Left colon (tissue), 2 donors: ENCODE measurements at places on chromosomes 12 and 14.

DNA sequence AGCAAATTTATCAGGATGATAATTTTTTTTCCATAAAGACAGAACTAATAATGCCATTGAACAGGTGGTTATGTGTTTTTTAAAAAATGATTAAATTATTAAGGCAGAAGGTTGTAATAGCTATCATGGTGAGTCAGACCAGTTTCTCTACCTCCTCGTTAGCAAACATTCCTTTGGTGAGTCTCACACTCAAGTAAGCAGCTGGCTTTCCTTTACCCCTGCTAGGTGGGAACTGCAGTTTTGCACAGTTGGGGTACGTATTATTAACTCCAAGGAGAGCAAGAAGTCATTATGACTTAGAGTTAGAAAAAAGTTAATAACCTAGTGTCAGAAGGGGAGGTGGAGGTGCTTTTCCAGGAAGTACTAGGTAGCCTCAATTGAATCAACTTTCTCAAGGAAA lies 165.3 kb downstream of the SNAPC1 start:
- DNase-seq = no peak

DNA sequence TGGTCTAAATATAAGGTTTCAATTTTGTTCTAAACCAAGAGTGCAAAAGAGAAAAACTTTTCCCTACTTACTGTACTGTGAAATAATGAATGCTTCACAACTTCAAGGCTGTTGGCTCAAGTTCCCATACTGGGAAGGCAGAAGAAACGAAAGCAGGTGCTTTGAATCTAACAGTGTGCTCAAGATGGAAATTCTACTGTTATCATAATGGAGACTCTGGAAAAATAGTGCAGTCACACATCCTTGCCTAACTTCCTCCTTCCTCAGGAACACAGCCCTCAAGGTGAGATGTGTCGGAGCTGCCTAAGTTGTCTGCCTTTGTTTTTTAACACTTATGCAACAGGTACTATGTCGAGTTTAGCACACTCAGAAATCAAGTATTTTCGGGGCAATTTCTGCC lies 131.1 kb downstream of the STXBP6 start:
- DNase-seq = no peak

GRCh38 chr14:75896341-75896740 lies 85.5 kb downstream of the TGFB3 start:
- DNase-seq = no peak

- DNase-seq = no peak
These were observed 1.5 kb downstream of the KIF21A start for GRCh38 chr12:39441189-39441962.

- DNase-seq = no peak
These were observed 18.6 kb downstream of the ISCA2 start for GRCh38 chr14:74511966-74512830.

GRCh38 chr14:101821528-101821927 lies 60.0 kb downstream of the PPP2R5C start:
- no peak for DNase-seq

DNA sequence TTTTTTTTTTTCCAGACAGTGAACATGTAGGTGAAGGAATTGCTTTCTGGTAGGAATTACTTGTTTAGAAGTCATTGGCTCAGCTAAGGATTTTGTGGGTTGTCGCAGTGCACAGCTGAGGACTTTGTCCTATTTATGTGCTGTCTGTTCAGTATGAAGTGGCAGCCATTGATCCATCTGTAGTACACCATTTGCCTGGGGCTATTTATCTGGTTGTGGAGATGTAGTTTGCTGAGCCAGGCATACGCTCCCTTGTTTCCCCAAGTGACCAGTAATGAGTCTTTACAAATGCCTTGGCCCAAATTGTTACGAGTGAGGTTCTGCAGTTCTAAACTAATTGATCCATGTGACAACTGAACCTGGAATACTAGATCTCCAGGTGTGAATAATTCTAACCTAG lies 140.1 kb downstream of the NRXN3 start:
- DNase-seq = no peak

DNA sequence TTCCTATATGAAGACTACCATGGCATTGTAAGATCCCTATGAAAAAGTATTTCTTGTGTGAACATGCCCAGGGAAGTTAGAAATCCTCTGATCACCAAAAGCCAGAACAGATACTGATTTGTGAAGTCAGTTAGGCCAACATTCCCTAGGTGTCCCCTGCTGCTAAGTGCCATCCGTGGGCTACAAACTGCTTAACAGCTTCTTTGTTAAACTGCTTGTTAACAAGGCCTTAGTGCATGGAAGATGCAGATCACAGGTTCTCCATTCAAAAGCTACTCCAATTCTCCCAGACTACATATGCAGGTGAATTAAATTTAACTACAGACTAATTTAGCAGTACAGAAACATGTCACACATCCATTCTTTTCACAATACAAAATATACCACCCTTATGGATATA lies 108.2 kb downstream of the PRICKLE1 start:
- no peak for DNase-seq

DNA sequence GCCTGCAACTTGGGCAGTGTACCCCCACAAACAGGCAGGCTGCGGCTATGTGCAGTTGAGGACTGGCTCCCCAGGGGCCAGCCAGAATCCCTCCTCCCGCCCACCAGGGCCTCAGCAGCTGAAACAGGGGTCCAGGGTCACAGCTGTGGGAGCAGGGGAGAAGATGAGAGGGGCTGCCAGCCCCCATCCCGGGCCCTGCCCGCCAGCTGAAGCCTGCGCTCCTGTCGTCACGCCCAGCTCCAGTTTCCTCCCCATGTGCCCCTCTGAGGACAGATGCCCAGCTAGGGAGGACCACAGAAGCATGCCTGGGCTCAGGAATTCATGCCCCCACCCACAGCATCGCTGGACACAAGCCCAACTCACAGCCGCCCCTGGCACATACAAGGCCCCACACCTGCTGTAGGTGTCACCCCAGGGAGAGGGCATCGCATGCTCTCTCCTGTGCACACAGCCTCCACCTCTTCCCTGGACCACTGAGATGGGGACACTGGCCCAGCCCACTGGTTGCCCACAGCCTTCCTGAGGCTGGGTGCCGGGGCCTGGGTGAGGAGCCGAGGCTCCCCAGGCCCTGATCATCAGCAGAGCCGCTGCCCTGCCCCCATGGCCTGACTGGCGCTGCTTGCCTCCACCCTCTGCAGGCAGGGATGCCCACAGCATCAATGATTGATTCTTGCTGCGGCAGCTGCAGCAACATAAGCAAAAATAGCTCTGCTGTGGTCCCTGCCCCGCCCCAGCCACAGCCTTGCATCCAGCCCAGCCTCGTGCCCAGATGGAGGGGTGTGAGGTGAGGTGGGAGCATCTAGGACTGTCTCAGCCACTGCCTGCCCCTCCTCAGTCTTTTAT lies 3.7 kb upstream of the CLBA1 start:
- DNase-seq = no peak

DNA sequence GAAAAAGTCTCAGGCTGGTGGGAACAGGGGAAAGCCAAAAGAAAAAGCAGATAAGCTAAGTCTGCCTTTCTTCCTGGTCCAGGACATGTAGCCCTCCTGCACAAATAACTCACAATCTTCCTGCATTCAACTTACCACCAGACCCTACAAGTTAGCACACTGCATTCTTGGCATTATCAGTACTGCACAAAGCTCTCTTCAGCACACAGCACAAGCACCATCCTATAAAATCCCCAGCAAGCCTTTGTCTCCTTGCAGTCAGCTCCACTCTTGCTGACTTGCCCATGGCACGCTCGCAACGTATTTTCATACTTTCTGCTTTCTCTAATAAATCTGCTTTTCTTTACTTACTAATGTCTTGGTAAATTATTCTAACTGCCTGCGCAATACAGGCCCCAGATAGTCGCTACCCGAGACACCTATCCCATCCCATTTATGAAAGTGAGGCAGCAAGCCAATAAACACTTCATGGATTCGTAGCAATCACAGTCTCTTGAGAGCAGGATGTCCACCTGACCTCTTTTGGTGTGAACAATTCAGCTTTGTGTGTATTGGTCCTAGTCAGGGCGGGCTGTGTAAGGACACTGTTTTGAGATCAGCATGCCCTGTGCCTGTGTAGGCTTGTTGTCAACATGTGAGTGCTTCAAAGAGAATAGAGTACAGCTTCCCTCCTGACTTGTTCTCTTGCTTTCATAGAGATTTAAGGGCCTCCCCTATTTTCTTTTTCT lies 49.0 kb downstream of the TMEM117 start:
- DNase-seq = peak; percentile 28

DNA sequence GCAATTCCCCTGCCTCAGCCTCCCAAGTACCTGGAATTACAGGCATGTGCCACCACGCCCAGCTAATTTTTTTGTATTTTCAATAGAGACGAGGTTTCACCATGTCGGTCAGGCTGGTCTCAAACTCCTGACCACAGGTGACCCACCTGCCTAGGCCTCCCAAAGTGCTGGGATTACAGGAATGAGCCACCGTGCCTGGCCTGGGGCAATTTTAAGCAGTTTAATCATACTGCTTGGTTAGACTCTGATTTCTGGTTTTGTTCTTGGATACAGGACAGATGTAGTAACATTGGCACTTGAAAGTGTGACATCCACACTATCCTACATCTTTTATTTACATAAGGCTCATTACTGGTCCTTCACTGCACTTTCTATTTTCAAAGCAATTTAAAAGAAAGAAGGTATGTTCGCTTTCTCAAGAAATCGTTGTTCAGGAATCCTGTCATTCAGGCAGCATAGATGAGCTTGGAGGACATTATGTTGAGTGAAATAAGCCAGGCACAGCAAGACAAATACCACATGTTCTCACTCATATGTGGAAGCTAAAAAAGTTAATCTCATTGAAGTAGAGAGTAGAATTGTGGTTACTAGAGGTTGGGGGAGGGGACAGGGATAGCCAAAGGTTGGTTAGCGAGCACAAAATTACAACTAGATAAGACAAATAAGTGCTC lies 4.0 kb upstream of the NUAK1 start:
- no peak for DNase-seq

- DNase-seq = no peak
These were observed 40.0 kb downstream of the KIF21A start for GRCh38 chr12:39402922-39403321.

DNA sequence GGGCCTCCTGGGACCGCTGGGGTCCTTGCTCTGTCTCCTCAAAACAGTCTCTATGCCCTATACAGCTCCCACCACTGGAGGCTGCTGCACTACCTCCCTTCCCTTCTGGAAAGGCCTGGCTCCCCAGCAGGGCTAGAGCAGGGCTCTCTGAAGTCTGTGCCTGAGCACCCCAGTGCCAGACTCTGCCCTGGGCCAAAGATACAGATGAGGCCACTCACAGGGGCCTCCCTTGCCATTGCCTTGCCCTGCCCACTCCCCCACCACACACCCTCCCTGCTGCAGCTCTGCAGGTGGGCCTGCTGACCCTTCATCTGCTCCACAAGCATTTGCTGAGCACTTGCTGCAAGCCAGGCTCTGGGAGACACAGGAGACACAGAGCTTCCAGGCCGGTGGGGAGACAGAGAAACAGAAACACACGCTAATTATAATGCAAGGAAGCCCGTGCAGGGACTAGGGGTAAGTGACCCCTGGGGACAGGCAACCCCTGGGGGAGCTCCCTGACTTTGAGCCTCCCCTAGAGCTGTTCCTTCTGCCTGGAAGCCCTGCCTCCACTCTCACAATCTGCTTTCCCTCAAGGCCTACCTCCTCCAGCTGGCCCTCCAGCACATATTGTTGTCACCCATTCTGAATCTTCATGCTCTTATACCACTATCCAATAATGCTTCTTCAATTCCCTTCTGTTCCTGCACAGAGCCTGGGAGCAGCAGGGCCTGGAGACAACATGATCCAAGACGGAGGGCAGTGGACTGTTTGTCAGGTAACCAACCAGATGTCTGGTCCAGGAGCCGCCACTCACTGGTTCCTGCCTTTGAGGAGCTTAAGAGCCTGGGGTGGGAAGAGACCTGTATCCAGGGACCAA lies 32.6 kb upstream of the PNMA1 start:
- DNase-seq = peak; percentile 33

GRCh38 chr12:51128919-51129318 lies 44.0 kb downstream of the TFCP2 start:
- DNase-seq = no peak

DNA sequence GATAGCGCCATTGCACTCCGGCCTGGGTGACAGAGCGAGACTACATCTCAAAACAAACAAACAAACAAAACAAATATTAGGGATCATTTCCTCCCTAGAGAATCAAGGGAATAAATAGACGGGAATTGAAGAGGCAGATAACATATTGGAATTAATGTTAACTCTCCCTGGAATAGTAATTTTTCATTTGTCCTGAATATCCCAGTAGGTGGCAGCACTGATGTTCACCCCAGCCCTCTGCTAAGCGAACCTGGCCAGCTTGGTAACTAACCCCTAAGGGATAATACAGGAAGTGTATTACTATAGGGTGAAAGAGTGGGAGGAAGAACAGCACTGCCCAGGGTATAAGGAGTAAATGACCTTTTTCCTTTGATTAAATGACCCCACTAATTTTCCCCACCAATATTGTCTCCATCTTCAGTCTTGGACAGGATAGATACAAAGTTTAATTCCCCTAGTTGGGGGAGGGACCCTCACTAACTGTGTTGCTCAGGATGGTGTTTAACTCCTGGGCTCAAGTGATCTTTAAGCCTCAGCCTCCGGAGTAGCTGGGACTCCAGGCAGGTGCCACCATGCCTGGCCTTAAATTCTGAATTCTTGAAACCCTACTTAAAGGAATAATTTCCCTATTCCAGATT lies 40.5 kb downstream of the SLC2A14 start:
- no peak for DNase-seq

- DNase-seq = no peak
These were observed 48.6 kb downstream of the SH2B3 start for GRCh38 chr12:111454311-111454710.

DNA sequence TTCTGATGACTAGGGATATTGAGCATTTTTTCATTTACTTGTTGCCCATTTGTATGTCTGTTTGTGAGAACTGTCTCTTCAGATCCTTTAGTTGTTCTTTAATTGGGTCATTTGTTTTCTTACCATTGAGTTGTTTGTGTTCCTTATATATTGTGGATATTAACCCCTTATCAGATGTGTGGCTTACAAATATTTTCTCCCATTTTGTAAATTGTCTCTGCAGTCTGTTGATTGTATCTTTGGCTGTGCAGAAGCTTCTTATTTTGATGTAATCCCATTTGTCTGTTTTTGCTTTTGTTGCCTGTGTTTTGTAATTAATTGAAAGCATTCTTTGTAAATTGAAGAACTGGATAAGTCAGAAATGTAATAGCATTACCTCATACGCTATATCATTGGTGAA lies 459.1 kb upstream of the FOXG1 start:
- no peak for DNase-seq

DNA sequence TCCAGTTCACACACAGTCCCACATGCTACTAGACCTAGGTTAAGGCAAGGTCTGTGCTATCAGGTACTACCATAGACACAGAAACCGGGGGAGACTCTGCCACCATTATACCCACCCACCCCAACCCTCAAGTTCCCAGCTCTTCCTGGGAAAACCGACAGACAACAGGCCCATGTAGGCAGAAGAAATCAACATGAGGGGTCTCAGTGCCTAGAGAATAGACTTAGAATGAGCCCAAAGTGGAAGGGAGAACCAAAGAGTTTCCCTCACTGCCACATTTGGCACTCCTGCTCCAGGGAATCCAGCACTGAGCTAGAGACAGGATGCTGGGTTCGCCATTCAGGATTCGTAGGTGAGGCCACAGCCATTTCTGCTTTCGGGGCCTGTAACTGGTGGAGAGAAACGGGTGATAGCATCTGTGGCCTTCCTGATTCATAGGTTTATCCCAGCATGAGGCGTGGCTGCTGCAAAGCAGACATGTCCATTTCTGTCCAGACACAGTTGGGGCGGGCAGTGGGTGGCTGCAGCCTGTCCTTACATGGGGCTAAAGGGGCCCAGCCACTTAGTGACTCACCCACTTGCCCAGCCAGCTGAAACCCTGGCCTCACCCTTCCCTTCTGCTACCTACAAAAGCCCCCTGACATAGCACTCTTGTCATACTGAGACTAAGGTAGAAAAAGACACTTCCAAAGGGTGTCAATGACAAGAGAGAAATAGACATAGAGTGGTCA lies 69.4 kb downstream of the IRF2BPL start:
- DNase-seq = peak; percentile 36

GRCh38 chr14:51447411-51447810 lies 204.3 kb upstream of the FRMD6 start:
- DNase-seq = no peak
